Cerebellar nuclear complex (tissue), 1 donor: ENCODE measurements at places on chromosomes 3 and 15.

GRCh38 chr3:64143409-64144130, 81.7 kb downstream of the PRICKLE2 start:
- DNase-seq: no peak

DNA sequence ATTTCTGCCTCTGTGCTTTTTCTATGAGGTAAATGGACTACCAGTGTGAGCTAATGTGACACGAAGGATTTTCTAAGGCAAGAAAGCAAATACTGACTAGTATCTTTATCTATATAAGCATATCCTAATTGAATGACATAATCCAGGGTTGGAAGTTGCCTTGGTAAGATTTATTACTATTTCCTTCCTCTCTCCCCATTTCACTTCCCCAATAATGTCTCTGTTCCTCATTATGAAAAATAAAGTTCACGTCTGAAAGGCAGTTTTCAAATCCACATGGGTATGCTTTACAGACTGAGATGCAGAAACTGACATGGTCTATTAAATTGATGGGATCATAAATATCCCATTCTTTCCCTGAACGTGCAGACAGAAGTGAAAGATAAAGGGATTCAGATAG, 86.0 kb downstream of the DTWD1 start:
- DNase-seq: no peak

- no peak for DNase-seq
Observed at GRCh38 chr3:143152043-143152442, 32.5 kb downstream of the CHST2 start.

DNA sequence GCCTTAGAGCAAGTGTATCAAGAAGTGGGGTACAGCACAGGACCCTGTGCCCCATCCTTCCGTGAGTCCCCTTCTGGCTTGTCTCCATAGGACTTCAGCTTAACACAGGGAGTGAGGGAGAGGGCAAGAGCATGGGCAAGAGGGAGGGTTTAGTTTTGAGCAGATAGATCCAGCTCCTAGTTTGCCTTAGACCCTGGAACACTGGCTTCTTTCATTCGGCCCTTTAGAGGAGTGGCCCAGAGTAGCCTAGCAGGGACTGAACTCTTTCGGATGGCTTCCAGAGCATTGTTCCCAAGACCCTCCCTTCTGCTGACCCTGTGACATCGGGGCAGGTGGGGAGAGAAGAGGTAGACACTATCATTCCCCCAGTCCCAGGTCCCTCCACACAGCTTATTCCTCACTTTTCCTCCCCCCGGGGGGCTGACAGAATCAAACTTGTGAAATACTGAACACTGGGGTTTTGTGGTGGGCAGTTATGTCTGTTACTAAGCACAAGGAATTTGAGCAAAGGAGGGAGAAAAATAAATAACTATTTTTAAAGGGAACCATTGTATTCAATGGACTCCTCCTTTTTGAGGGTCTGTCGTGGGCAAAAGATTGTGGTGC, 289.6 kb upstream of the C2CD4B start:
- DNase-seq: no peak

DNA sequence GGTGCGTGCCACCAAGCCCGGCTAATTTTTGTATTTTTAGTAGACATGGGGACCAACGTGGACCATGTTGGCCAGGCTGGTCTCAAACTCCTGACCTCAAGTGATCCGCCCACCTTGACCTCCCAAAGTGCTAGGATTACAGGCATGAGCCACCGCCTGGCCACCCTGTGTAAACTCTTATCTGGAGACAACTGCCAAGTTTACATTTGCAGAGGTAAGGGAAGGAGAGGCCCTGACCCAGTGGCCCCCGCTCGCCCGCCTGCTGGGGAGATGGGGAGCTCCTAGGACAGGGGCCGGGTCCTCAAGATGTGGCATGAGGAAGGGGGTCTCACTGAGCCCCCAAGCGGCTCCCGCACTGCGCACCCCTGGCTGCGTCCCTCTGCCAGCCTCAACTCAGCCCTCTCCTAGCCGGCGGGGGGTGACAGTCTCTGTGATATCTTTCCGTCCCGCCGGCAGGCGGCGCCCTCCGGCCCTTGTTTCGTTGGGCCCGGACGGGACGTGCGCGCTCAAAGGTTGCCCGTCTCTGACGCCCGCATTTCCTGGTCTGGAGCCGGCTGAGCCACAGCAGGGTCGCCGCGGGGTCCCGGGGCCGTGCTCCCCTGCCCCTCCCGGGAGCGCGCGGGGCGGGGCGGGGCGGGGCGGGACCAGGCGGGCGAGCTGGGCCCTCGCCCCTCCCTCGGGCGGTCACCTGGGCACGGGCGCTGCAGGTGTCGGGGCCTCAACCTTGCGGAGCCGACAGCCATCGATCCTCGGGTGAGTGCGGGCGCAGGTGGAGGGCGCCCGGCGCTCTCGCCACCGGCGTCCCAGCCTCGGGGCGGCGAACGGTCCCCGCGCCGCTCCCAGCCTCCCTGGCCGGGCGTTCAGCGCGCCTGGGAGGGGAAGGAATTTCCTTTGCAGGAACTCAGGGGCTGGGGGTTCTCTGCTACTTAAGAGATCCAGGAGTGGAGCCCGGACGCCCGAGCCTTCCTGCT, at the start of gene GPR160:
Gene GPR160, plus strand, starts transcription at position 533 of the 971 bp plus-strand sequence. CDS start 45,978 bp downstream, outside the sequence.
- DNase-seq: no peak

GRCh38 chr15:39140060-39140604, 440.7 kb upstream of the THBS1 start:
- no peak for DNase-seq
